ENCODE measurements at places on chromosomes 2 and 18.

- no peak for DNase-seq
Observed at GRCh38 chr2:159131914-159132281, 154.6 kb downstream of the WDSUB1 start.

GRCh38 chr2:144071461-144071860, 448.5 kb downstream of the ZEB2 start:
- no peak for DNase-seq

GRCh38 chr2:33735096-33735495, 136.0 kb upstream of the FAM98A start:
- no peak for DNase-seq

- no peak for DNase-seq
Observed at GRCh38 chr18:38654946-38655345, 1089.3 kb upstream of the CELF4 start.

DNA sequence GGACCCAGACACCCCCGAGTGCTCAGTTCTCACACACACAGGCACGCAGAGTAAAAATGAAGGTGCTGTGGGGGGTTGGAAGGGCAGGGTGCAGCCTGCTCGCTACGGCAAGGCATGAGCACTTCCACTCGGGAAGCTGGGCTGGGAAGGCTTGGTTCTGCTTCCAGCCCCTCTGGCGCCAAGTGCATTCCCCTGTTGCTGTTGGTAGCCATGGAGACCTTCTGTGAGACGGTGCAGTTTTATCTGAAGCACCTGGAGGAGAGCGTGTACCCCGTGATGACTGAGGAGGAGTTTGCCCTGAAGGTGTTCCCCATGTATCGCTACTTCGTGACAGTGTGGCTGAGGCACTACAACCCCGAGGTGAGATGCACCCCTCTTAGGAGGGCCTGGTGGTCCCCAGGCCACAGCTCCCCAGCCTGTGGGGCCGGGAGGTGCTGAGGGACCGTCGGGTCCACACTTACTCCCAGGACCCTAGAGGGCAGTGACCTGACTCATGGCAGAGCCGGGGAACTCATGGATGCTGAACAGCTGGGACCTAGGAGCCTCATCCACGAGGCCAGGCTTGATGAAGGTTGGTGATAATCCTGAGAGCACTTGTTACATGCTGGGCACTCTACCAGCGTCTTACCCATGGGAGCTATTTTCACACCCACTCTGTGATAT, 15.5 kb downstream of the MROH2A start:
- DNase-seq, result no peak

DNA sequence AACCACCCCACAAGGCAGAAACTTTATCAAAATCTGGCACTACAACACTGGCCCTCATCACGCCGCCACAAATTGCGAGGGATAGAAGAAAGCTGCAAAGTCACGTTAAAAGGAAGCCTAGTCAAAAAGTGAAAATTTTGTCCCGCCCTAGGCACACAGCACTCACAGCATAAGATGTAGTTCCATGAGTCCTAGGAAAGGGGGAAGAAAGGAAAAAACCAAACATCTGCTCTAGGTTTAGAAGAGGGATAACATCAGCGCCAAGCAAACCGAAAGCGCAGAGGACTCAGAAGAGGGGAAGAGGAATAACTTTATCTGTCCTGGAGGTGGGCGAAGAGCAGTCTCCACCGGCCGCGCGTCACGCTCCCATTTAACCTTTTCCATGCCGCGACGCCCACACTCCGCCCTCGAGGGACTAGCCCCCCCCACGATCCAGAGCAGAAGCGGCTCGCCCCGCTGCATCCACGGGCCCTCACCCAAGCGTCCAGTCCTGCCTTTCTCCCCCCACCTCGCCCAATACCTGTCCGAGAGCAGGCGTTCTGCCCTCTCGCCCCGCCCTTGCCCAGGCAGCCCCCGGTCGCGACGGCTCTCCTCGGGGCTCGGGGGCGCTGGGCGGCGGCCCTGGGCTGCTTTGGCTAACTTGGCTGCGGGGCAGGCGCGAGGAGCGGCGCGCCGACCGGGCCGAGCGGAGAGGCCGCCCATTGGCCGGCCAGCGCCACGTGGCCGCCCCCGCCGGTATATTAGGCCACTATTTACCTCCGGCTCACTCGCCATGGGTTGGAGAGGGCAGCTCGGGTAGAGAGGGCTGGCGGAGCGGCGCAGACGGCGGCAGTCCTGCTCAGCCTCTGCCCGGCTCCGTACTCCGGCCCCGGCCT, at the start of gene HOXD1:
Gene HOXD1, plus strand, starts transcription at position 770 of the 875 bp plus-strand sequence. CDS start 134 bp downstream, outside the sequence.
- DNase-seq, result no peak

DNA sequence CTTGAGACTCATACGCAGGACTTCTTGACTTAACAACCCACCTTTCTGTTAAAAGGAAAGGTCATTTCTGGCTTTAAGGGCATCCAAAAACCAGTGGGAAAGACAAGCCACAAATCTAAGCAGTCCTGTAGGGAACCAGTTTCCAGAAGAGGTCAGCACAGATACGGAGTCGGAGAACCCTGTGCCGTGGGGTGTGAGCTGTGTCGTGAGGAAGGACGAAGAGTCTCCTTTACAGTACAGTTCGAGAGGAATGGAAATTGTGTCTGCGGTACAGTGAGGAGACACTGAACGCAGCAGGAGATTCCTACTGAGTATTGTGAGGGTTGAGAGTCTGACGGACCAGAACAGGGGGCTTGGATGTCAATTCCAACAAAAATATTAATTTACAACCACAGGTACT, 17.7 kb downstream of the SLC30A3 start:
- no peak for DNase-seq

DNA sequence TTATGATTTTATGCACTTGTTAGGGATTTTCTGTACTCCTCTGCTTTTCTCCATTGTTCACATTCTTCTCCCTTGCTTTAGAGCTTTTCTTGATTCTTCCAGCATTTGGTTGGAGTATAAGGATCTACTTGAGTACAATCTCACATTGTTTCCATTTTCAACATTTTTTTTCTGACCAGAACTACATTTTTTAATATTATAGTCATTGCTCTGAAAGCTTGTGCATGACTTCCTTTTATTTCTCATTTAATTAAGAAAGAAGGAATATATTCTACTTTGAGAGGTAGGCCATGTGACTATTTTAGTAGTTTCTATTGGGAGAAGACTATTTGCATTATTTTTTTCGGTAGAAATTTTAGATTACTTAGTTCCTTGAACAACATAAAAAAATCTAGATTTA, 200.4 kb downstream of the TMEM247 start:
- no peak for DNase-seq

GRCh38 chr2:133773854-133774653, 205.8 kb upstream of the NCKAP5 start:
- no peak for DNase-seq

- no peak for DNase-seq
Observed at GRCh38 chr2:207571370-207571769, 41.6 kb downstream of the CREB1 start.

DNA sequence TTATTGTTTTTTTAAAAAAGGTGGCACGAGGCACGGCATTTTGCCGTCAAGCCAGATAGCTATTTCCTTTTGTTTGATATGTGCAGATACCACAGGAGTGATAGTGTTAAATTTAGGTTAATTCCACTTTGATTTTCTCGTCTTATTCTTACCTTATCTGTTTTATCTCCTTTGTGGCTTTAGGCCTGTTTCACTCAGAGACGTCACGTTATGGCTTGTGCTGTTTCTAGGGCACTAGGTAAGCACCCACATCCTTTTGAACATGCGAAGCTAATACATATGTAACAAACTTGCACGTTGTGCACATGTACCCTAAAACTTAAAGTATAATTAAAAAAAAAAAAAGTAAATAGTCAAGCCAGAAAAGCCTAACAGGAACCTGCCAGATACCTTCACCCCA, 57.8 kb downstream of the C18orf63 start:
- no peak for DNase-seq

GRCh38 chr2:171723716-171724683, 36.7 kb downstream of the DYNC1I2 start:
- DNase-seq, result no peak

GRCh38 chr2:38572167-38572566, 30.6 kb downstream of the HNRNPLL start:
- peak; percentile 97 for DNase-seq

- DNase-seq, result no peak
Observed at GRCh38 chr2:18708203-18708715, 118.9 kb upstream of the NT5C1B start.

All from inflammatory macrophage (primary cell).